Suppressor macrophage (primary cell): ENCODE measurements at places on chromosomes 5 and 9.

DNA sequence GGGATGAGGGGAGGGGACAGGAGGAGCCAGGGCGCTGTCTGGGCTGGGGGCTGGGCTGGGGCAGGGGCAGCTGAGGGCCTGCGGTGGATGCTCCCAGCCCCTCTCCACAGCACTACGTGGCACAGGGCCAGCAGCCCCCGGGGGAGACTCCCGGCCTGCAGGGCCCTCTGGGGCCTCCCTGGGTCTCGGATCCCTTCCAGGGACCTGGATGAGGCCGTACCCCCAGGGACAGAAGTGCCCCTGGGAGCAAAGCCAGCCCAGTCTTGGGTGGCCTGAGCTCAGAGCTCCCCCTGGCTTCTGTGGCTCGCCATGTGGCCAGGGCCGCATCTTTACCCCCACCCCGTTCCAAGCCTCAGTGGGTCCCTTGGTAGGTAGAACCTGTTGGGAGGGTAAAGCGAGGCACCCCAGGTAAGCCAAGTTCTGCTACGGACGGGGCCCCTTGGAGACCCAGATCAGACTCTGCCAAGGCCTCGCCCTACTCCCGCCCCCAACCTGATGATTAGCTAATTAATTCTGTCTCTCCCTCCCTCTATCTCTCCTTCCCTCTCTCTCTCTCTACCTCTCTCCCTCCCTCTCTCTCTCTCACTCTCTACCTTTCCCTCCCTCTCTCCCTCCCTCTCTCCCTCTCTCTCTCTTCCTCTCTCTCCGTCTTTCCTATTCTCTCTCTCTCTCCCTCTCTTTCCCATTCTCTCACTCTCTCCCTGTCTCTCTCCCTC lies 24.3 kb downstream of the KCNT1 start:
- no peak for DNase-seq

DNA sequence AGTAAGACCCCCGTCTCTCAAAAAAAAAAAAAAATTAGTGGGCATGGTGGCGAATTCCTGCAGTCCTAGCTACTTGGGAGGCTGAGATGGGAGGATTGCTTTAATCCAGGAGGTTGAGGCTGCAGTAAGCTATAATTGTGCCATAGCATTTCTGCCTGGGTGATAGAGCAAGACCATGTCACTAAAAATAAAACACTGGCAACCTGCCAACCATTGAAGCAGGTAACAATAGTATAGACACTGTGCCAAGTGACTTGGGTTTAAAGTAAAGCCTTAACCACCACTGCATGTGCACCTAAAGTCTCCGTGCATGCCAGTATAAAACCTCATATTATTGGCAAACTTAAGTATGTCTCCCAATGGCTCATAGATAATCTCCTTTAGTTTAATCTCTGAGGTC lies 3.4 kb upstream of the APBA1 start:
- no peak for DNase-seq

DNA sequence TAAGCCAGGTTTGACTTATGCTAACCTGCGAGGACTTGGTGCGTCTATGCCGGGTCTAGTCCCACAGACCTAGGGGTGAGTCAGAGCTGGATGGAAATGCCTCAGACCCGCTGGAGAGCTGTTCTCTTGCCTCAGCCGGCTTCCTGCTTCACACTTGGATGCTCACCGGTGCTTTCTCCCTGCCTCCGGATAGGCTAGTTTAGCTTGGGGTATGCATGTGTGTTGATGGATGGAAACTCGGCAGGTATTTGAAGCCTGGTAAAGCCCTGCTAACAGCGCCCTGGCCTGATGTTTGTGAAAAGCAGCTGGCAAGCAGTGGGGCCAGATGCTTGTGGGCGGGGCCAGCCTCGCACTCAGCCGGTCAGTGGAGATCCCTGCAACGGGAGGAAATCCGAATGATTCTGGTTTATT lies 29.3 kb downstream of the PRRC2B start:
- DNase-seq: no peak

DNA sequence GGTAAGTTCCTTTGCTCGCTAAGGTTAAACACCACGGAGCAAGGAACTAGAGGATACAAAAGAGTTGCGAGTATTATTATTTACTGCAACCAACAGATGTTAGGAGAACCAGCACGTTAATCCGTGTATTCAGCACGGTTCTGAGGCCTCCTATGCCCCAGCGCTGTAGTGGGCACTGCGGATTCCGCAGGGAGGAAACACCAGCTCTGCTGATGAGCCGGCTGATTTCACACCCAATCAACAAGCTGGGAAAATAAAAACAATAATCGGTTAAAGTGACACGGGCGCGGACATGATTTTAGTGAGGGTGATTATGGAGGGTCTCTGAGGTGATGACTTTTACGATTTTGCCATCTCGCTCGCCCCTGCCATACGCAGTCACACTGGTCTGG lies 702 bp upstream of the PRELID2 start:
- DNase-seq: no peak

DNA sequence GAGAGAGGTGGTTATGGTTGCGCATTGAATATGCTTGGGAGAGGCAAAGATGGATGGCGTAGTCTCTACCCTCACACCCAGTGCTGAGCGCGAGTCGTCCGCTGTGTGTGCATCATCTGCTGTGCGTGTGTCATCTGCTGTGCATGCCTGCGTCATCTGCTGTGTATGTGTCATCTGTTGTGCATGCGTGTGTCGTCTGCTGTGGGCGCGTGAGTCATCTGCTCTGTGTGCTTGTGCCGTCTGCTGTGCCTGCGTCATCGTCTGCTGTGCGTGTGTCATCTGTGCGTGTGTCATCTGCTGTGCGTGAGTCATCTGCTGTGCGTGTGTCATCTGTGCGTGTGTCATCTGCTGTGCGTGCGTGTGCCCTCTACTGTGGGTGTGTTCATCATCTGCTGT lies 68.0 kb upstream of the IRX4 start:
- DNase-seq: no peak

- DNase-seq: peak; percentile 40
These were observed 95.8 kb downstream of the CFAP90 start for GRCh38 chr5:7754997-7755596.

DNA sequence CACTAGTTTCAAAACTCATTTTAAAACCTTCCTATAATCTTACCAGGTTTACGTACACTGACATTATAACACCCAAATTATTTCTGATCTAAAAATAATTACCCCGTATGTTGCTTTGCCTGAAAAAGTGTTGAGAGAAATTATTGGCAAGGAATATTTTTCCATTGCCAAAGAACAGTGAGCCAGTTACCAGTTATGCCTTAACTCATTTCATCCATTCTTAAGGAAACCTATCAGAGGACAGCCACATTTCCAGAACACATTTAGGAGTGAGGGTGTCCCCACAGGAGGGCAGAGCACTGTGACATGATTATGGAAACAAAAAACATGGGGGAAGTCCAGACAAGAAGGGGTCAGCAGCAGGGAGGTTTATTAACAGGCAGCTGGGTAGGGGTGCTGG lies 52.2 kb downstream of the GABBR2 start:
- DNase-seq: no peak

GRCh38 chr5:9799606-9800005 lies 169.5 kb upstream of the TAS2R1 start:
- no peak for DNase-seq

GRCh38 chr5:79191457-79191856 lies 44.5 kb upstream of the JMY start:
- DNase-seq: no peak

DNA sequence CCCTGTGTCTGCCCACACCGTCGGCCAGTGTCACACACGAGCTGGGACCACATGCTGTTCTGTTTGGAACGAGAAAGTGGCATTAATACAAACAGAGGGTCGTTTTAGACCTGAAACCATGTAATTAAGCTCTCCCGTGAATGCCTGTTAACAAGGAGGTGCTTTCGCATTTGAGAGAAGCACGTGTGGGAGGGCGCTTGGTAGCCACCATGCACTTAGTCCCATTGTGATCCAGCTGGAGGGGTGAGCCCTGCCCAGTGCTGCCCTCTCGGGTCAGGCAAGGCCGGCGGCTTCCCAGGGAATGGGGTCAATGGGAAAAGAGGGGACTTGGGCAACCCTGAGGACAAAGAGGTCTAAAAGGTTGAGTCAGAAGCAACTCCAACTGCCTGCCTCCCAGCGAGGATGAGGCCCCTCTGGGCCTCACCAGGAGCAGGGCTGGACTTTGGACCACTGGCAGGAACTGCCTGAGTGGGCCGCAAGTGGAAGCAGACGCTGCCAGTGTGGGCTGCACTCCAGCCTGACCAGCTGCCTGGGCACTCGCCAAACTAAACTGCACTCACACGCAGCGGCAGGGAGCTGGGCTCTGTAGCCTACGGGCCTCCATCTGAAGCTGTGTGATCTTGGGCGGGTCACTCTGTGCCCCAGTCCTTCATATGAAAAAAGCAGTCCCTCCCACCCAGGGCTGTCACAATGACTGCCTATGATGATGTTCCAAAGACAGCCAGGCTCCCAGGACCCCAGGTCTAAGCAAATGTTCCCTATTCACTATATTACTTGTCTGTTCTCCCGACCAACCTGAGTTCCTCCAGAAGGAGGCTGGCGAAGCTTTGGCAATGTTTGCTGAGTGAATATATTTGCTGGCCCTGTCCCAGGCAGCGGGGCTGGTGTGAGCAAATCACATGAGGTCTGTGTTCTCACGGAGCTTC lies 195.7 kb downstream of the CDK5RAP2 start:
- no peak for DNase-seq

GRCh38 chr5:127101533-127101932 lies 28.2 kb upstream of the C5orf63 start:
- no peak for DNase-seq

- no peak for DNase-seq
These were observed 70.1 kb upstream of the CNOT6 start for GRCh38 chr5:180424094-180424493.

- DNase-seq: no peak
These were observed 306.8 kb upstream of the NMUR2 start for GRCh38 chr5:152711801-152712388.

DNA sequence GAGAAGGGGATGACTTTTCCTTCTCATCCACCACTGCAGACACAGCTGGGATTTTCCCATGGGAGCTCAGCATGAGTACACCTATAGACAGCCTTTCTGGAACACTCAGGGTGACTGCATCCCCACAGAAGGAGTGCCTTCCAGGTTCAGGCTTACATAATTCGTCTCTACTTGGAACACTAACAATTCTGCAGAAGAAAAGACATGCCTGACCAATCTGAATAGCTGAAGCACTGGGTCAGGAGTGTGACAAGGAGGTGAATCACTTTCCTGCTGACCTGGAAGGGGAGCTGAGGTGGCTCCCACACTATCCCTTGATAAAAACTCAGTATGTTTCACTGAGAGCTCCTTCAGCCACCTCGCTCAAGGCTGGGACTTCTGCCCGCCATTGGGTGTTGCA lies 425.3 kb downstream of the TLR4 start:
- no peak for DNase-seq

GRCh38 chr5:151020304-151021110 lies at the start of gene GPX3:
TSS of gene GPX3 (plus strand) at chr5:151020591. CDS start at chr5:151020655, 64 bp downstream.
- DNase-seq: peak; percentile 84

GRCh38 chr5:23268136-23268535 lies 239.3 kb upstream of the PRDM9 start:
- DNase-seq: no peak

DNA sequence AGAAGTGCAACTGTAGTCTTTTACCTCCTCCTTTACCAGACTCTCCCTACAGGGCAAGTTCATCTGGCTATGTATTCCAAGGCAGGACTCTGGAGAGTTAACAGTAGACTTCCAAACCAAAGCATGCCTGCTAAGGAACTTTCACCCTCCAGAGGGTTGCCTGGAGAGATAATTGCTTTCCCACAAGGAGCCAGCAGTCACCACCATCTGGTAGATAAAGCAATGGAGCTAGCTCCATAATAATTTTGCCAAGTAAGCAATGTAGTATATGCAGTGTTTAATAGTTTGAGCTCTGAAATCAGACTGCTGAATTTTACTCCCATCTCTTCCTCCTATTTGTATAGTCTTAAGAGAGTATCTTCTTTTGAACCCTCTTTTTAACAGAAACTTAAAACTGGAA lies 566.8 kb upstream of the PTGER4 start:
- no peak for DNase-seq

GRCh38 chr5:100313657-100314056 lies 221.5 kb upstream of the FAM174A start:
- peak; percentile 62 for DNase-seq

- DNase-seq: peak; percentile 35
These were observed 271.9 kb downstream of the NSG2 start for GRCh38 chr5:174317256-174317894.

GRCh38 chr5:97135868-97136267 lies 6.5 kb downstream of the LIX1 start:
- DNase-seq: no peak

DNA sequence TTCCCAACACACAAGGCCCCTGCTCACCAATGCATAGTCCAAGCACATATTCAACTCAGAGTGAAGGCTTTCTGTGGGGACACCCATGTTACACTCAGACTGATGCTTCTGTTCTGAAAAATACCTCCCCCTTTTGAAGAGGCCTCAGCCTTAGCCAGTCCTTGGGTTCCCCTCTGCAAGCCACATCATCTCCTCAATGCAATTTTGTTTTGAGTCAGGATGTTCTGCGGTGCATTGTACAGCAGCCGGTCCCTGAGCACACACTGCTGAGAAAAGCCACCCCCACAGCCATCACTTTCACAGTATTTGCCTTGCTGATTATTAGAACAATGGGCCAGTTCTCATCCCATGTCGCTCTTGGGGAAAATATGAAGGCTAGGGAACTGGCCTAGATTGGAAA lies 241.2 kb downstream of the FAM114A2 start:
- no peak for DNase-seq

GRCh38 chr9:312596-313320 lies 98.1 kb downstream of the DOCK8 start:
- DNase-seq: no peak

- no peak for DNase-seq
These were observed 26.3 kb upstream of the FANCC start for GRCh38 chr9:95343725-95344287.

DNA sequence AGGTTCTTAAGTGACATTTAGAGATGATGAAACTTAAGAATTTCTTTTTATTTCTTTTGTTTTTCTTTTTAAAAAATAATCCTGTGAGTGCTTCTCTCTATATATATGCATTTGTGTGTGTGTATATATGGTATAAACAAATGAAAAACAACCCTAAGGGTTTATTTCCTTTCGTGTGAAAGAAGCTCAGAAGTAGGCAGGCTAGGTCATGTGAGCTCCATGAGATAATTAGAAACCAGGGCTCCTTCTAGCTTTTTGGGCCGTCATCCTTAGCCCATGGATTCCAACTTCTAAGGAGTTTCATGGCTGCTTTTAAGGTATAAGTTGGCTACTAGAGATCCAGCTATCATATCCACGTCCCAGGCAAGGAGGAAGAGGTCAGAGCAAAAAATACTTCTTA lies 11.2 kb downstream of the C9orf43 start:
- DNase-seq: no peak

GRCh38 chr9:13033959-13034693 lies 245.4 kb downstream of the MPDZ start:
- DNase-seq: peak; percentile 9

DNA sequence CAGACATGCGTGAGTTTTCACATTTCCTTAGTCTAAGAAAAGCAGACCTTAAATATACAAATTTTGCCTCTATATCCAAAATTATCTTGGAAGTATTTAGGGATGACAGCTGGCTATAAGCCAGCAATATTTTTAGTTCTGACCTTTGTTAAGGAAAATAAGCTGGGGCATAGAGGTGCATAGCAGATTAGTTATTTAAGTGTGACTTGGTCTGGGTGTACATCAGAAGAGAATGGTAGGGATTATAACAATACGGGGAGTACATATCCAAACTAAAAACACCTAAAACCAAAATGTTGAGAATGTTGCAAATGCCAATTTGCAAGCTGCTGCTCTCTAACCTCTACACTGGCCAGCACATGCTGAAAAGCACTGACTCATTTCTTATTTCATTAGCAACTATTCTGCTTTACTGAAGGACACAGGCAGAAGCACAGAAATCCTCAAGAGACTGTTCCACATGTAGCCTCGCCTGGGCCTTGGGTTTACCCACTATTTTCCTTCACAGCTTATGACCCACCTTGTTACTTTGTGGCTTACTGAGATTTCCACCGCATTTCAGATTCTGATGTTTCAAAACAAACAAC lies 22.3 kb downstream of the LEAP2 start:
- no peak for DNase-seq
